Activated naive CD8-positive, alpha-beta T cell treated with anti-CD3 and anti-CD28 coated beads for 36 hours (primary cell): ENCODE measurements at places on chromosomes 12 and 14. TPM values are rescaled to one million over a fixed set of nuclear protein-coding genes. Genes with fewer than 3 reads are reported as not detected.

DNA sequence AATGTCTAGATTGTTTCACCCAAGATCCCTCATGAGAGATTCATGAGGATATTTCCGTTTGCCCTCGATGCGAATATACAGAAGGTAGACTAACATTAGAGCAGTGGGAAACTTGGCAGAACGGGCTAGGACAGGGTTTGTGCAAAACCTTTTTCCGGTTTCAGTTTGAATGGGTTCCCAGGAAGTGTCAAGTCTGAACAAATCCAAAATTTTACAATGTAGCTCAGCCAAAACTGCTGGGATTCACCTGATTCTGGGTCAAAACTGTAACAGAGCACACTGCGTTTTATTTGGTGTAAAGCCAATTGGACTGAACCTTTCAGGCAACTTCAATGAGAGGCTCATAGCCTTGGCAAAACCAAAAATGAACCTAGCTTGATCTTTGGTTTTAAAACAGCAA, 337.8 kb upstream of the DIO2 start:
- no peaks in the 10 kb centered on the region for H3K4me1 ChIP-seq
- no peak overlapping the region for H3K27ac ChIP-seq
- no peak overlapping the region for H3K4me3 ChIP-seq
- no peak for DNase-seq

- H3K27me3 ChIP-seq: no peaks in the 10 kb centered on the region
- no peak overlapping the region for H3K4me3 ChIP-seq
- H3K4me1 ChIP-seq: no peaks in the 10 kb centered on the region
- no peak overlapping the region for H3K27ac ChIP-seq
These were observed 193.3 kb upstream of the SYT1 start for GRCh38 chr12:78671295-78671694.

DNA sequence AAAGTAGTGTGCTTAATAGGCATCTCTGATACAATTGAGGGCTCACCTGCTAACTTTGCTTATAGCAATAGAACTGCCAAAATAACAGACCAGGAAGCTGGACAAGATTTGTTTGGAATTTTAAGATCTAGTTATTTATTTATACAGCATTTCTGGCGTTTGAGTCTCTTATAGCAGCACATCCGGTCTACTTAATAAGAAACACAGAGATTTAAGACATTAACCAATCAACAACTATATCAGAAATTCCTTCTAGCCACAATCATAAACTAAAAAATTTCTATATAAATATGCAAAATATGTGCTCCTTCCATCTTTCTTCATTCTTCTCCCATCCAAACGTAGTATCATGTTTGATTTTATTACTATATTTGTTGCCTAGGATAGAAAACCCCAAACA, 2.6 kb downstream of the RTN1 start:
- no peak overlapping the region for H3K4me3 ChIP-seq
- no peak overlapping the region for H3K27ac ChIP-seq
- no peaks in the 10 kb centered on the region for H3K36me3 ChIP-seq
- peaks cover 3% of the 10 kb centered on the region for H3K4me1 ChIP-seq
- H3K27me3 ChIP-seq: peaks cover 54% of the 10 kb centered on the region
- no peak for DNase-seq

DNA sequence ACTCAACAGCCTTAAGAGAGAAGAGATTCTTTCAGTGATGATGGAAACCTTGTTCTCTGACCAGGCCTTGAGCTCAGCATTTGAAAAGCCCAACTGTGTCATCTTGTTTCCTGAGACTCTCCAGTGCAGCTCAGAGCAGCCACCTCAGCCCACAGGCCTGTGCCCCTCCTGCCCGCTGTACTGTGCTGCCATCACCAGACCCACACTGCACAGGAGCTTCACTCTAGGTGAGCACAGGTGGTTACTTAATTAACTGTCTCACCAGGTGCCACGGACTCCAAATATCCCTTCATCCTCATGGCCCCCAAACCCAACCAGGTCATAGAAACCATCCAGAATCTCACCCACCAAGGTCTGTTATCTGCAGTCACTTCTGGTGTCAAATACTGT, 51.3 kb downstream of the JAG2 start:
- no peaks in the 10 kb centered on the region for H3K36me3 ChIP-seq
- H3K27ac ChIP-seq: no peak overlapping the region
- no peak overlapping the region for H3K4me3 ChIP-seq
- H3K27me3 ChIP-seq: peaks cover 14% of the 10 kb centered on the region
- no peaks in the 10 kb centered on the region for H3K4me1 ChIP-seq

GRCh38 chr14:60514741-60515491, 6.0 kb downstream of the SIX6 start:
- peaks cover 83% of the 10 kb centered on the region for H3K27me3 ChIP-seq
- peak overlapping the region; percentile 44 for H3K4me3 ChIP-seq
- DNase-seq: peak; percentile 29
- H3K4me1 ChIP-seq: peaks cover 2% of the 10 kb centered on the region
- no peak overlapping the region for H3K27ac ChIP-seq

DNA sequence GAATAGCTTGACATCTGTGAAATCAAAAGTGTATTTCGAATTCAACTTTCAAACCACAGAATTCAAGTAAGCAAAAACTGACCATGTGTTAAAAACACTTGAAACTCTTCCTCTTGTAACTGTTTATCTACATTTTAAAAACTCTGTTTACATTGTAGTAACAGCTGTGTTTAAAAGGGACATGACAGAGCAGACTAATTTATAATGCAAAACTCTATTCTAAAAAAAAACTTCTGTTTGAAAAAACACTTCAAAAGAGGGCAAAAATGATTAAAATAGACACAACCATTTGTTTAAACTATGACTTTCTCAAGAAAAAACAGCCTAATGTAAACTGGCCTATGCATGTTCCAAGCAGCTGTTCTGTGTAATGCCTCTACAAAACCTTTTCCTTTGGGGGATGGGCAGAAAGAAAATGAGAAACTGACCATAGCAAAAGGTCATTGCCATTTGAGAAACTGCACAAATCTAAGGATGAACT, 149.1 kb upstream of the HMGA2 start:
- H3K27ac ChIP-seq: no peak overlapping the region
- H3K4me3 ChIP-seq: no peak overlapping the region
- peaks cover 6% of the 10 kb centered on the region for H3K4me1 ChIP-seq
- no peak for DNase-seq
- peaks cover 37% of the 10 kb centered on the region for H3K27me3 ChIP-seq
- H3K36me3 ChIP-seq: no peaks in the 10 kb centered on the region

DNA sequence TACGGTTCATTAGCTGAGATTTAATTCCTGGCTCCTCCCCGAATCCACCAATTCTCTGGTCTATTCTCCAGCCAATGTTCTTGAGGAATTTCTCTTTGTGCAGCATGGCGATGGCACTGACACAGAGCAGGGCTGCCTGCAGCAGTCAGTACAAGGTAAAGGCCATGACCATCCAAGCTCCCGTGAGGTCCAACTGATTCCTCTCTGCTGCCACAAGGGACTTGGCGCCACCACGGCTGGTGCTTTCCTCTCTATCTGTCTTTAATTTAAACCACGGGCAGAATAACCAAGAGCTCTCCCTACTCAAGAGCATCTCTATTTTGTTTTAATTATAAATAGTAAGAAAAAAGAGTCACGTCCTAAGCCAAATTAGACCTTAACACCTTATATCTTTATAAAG, 12.1 kb downstream of the TMEM116 start:
- H3K27ac ChIP-seq: peak overlapping the region; percentile 87
- H3K4me1 ChIP-seq: peaks cover 52% of the 10 kb centered on the region
- no peak overlapping the region for H3K4me3 ChIP-seq

GRCh38 chr12:92551853-92552397, 150.9 kb upstream of the PLEKHG7 start:
- no peak overlapping the region for H3K27ac ChIP-seq
- peaks cover 12% of the 10 kb centered on the region for H3K36me3 ChIP-seq
- no peaks in the 10 kb centered on the region for H3K27me3 ChIP-seq
- H3K4me3 ChIP-seq: no peak overlapping the region

The RNF212B gene
- not detected for total RNA-seq

- H3K27ac ChIP-seq: no peak overlapping the region
- DNase-seq: no peak
- no peak overlapping the region for H3K4me3 ChIP-seq
These were observed 67.0 kb upstream of the FERMT2 start for GRCh38 chr14:53017837-53018236.

DNA sequence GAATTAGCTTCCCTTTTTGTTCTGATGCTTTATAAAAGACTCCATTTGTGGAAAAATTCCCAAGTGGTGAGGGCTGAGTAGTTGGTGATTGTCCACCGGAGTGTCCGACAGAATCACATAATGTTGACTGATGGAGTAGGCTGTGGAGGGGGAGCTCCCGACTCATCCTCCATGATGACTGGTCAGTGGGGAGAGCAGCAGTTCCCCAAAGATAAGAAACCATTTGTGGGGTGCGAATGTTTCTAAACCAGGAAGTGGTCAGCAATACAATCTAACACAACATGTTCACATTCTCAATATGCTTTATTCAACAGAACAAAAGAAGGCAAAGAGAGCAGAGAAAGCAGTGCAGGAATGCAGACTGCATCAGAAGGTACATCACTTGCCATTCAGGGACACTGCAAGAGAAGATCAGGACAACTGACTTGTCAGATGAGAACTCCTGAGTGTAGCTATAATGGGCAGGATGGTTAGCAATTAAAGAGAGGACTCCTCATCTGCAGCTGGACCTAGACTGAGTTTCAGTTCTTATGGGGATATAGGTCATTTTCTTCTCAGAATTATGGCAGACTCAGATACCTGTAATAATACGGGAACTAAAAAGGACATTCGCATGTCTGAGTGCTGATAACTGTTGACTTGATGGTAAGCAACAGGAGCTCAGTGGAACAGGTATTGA, 5.4 kb downstream of the KRT6B start:
- no peaks in the 10 kb centered on the region for H3K4me1 ChIP-seq
- no peak for DNase-seq
- no peak overlapping the region for H3K27ac ChIP-seq
- no peaks in the 10 kb centered on the region for H3K36me3 ChIP-seq
- H3K4me3 ChIP-seq: no peak overlapping the region

GRCh38 chr12:105214148-105214547, 21.8 kb downstream of the APPL2 start:
- H3K4me3 ChIP-seq: no peak overlapping the region
- peaks cover 5% of the 10 kb centered on the region for H3K36me3 ChIP-seq
- DNase-seq: no peak
- no peaks in the 10 kb centered on the region for H3K27me3 ChIP-seq

DNA sequence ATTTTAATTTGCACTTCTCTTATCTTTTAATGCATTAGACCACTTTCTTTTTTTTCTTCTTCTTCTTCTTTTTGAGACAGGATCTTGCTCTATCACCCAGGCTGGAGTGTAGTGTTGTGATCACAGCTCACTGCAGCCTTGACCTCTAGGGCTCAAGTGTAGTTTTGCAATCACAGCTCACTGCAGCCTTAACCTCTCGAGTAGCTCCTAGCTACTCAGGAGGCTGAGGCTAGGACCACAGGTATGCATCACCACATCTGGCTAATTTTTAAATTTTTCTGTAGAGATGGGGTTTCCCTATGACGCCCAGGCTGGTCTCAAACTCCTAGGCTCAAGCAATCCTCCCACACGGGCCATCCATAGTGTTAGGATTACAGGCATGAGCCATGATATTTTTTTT, 12.7 kb downstream of the TMED8 start:
- no peaks in the 10 kb centered on the region for H3K27me3 ChIP-seq
- no peak overlapping the region for H3K27ac ChIP-seq

The MSI1 gene
- 0.60 TPM for total RNA-seq

DNA sequence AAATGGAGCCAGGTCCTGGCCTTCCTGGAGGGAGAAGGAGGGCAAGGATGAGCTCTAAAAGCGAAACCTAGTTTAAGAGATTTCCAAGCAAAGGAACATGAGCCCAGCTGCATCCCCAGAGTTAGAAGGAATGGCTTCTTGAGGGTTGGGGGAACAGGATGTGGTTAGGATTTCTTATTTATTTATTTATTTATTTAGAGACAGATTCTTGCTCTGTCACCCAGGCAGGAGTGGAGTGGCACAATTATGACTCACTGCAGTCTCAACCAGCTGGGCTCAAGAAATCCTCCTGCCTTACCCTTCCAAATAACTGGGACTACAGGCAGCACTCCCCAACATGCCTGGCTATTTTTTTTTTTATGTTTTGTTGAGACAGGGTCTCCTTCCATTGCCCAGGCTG, 25.3 kb upstream of the TMEM106C start:
- peaks cover 24% of the 10 kb centered on the region for H3K27me3 ChIP-seq
- H3K27ac ChIP-seq: no peak overlapping the region
- no peak for DNase-seq
- H3K4me3 ChIP-seq: no peak overlapping the region
- H3K4me1 ChIP-seq: no peaks in the 10 kb centered on the region

The DEPDC4 gene
- 2.8 TPM for total RNA-seq

GRCh38 chr14:101207897-101208296, 304.4 kb upstream of the RTL1 start:
- H3K27ac ChIP-seq: no peak overlapping the region
- H3K4me3 ChIP-seq: no peak overlapping the region
- H3K4me1 ChIP-seq: no peaks in the 10 kb centered on the region
- H3K27me3 ChIP-seq: no peaks in the 10 kb centered on the region

DNA sequence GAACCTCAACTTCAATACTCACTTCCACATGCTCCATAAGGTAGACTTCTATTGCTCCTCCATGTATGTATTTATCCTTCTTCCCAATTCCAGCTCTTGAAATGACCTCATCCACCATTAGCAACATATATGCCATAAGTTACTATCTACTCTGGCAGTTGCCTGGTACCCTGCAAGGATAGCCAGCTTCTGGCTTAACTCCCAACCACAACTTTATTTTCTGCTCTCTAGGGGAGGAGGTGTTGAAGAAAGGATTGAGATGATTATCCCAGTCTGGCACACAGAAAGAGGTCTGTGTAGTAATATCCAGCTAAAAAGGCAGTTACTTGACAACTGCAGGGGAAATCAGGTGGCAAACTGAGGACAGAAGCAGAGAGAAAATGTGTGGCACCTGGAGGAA, 71.5 kb upstream of the MDM1 start:
- no peak for DNase-seq
- H3K4me3 ChIP-seq: no peak overlapping the region
- peaks cover 11% of the 10 kb centered on the region for H3K4me1 ChIP-seq
- no peak overlapping the region for H3K27ac ChIP-seq

The SERPINA1 gene
- 1.3 TPM for total RNA-seq

GRCh38 chr12:55818140-55818728, 393 bp downstream of the ORMDL2 start:
- no peak overlapping the region for H3K4me3 ChIP-seq
- no peaks in the 10 kb centered on the region for H3K27me3 ChIP-seq
- H3K27ac ChIP-seq: no peak overlapping the region
- peaks cover 45% of the 10 kb centered on the region for H3K4me1 ChIP-seq

DNA sequence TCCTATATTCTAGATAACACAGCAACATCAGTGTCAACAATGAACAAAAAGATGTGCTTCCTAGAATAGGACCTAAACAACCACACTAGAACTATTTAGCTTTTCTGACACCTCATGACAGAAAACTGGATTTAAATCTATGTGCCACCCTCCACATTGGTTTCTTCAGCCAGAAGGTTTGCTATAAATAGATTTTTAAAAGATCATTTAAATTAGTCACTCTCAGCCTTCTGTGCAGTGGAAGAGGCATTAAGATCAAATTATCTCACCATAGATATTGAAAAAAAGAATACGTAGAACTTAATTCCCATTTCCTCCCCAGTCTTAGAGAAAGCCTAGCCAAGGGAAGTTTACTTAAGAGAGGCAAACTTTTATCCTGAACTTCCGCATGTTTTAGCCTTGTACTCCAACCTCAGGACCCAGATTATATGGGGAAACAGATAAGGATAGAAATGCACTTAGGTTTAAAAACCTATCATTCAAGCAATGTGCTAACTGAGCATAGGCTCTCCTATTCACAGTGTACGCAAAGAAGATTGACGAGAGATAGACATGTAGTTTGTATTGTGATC, 59.6 kb downstream of the NELL2 start:
- H3K27me3 ChIP-seq: no peaks in the 10 kb centered on the region
- H3K27ac ChIP-seq: peak overlapping the region; percentile 53
- peaks cover 73% of the 10 kb centered on the region for H3K4me1 ChIP-seq
- H3K4me3 ChIP-seq: peak overlapping the region; percentile 38
- DNase-seq: no peak
- peaks cover 54% of the 10 kb centered on the region for H3K36me3 ChIP-seq

The SLC6A15 gene
- 0.14 TPM for total RNA-seq
